HEK293T (cell line): ENCODE measurements at places on chromosomes 5 and 9.

DNA sequence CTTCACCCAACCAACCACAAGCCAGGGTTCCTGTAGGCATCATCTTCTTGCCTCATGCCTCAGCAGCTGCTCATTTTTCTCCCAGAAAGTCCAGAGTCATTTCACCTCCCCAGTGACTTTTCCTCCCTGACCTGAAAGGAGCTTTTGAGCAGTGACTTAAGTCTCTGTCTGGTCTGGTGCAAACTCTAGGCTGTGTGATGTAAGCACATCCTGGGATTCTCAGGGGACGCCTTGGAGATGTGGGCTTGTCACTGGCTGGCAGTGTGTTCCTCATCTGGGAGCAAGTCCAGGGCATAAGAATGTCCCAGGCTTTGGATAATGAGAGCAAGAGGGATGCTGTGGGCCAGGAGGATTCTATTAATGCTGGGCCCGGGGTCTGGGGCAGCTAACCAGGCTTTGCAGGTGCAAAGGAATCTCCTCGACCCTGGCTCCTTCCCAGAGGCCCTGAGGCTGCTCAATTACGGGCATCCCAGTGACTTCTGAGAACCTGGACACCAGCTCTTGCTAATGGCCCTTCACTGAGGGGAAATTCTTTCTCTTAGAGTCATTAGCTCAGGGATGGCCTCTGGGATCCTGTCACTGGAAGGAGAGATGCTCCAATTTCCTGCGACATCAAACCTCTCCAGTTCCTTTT, 211.0 kb upstream of the PANK3 start:
- no peak for DNase-seq

- DNase-seq, result no peak
These were observed 185.2 kb upstream of the KLF4 start for GRCh38 chr9:107674721-107675277.

DNA sequence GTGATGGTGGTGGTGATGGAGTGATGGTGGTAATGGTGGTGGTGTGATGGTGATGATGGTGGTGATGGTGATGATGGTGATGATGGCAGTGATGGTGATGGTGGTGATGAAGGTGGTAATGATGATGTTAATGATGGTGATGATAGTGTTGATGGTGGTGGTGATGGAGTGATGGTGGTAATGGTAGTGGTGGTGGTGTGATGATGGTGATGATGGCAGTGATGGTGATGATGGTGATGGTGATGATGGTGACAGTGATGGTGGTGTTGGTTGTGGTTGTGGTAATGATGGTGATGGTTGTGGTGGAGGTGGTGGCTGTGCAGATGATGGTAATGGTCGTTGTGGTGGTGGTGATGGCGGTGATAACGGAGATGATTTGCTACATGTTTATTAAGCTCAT, 7.3 kb downstream of the STKLD1 start:
- no peak for DNase-seq

GRCh38 chr5:110544603-110545002, 181.9 kb downstream of the TMEM232 start:
- DNase-seq, result no peak

DNA sequence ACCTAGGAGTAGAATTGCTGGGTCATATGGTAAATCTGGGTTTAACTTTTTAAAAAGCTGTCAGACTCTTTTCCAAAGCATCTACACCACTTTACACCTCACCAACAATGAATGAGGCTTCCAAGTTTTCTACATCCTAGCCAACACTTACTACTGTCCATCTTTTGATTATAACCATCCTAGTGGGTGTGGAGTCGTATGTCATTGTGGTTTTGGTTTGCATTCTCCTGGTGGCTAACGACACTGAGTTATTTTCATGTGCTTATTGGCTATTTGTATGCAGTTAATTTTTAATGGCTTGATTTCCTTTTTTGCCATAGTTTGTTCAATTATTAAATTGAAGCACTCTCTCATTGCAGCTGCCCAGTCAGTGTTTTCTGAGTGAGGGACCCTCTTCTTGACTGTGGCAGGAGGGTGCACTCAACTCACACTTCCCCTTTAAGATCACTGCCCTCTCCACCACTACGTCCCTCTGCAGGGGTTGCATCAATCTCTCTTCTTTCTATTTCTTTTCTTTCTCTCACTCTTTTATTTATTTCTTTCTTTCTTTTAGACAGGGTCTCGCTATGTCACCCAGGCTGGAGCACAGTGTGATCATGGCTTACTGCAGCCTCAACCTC, 182.3 kb downstream of the C9orf152 start:
- DNase-seq, result no peak

GRCh38 chr9:17625644-17626388, 47.0 kb downstream of the SH3GL2 start:
- no peak for DNase-seq

DNA sequence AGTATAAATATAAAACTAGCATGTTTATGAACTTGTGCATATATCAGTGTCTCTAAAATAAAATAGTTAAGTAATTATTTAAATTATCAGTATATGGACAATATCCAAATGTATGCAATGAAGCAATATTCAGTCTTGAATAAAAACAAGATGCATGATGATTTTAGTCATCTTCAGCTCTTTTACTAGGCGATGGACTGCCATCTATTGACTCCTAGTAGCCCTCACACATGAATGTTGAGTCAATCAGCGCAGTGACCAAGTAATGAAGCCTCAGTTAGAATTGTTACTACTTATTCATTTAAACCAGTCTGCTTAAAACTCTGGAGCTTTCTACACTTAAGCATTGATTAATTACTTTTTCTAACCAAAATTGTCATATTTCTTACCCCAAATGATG, 92.9 kb upstream of the GRHPR start:
- no peak for DNase-seq

GRCh38 chr5:154351141-154351540, 94.7 kb upstream of the SAP30L start:
- no peak for DNase-seq

GRCh38 chr9:69513141-69513820, 158.9 kb downstream of the APBA1 start:
- no peak for DNase-seq

GRCh38 chr5:178996156-178996555, 1.0 kb upstream of the GRM6 start:
- peak; percentile 1 for DNase-seq

DNA sequence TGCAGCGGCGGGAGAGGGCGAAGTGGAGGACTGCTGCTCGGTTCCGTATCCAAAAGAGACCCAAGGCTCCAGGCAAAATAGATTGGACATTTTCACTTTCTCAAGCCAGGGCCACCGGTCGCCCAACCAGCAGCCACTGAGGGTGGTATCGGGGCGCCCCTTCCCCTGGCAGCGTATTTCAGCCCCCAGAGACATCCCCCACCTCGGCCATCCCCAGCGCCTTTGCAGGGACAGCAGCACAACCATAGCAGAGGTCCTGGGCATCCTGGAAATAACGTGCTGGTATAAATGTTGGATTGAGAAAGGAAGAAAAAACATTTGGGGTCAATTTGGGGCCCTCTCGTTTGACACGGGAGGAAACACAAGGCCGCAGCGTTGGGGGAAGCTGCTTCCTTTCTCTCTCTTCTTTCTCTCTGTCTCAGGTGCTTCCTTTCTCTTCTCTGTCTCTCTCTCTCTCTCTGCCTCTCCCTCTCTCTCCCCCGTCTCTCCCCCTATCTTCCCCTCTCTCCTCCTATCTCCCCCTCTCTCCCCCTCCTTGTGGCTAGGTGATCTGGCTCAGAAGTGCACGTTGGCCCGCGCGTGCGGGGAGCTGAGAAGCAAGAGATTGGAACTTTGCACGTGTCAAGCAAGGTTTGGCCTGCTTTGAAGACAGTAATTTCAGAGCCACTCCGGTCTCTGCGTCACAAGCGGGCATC, 624 bp upstream of the RETREG1 start:
- DNase-seq, result no peak

DNA sequence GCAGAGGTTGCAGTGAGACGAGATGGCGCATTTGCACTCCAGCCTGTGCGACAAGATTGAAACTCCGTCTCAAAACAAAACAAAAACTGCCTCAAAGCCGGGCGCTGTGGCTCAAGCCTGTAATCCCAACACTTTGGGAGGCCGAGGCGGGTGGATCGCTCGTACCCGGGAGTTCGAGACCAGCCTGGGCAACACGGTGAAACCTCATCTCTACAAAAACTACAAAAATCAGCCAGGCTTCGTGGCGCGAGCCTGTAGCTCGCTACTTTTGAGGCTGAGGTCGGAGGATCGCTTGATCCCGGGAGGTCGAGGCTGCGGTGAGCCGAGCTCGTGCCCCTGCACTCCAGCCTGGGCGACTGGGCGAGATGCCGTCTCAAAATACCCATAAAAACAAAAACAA, 988 bp downstream of the GFM2 start:
- DNase-seq, result no peak

- peak; percentile 97 for DNase-seq
These were observed at the start of gene UCK1 for GRCh38 chr9:131530920-131531832. TSS of gene UCK1 (minus strand) at chr9:131531263. CDS start at chr9:131531174, 89 bp downstream.

GRCh38 chr5:160463740-160464465, 42.2 kb downstream of the PTTG1 start:
- DNase-seq, result no peak

GRCh38 chr9:20611691-20612287, 10.5 kb downstream of the MLLT3 start:
- peak; percentile 41 for DNase-seq

DNA sequence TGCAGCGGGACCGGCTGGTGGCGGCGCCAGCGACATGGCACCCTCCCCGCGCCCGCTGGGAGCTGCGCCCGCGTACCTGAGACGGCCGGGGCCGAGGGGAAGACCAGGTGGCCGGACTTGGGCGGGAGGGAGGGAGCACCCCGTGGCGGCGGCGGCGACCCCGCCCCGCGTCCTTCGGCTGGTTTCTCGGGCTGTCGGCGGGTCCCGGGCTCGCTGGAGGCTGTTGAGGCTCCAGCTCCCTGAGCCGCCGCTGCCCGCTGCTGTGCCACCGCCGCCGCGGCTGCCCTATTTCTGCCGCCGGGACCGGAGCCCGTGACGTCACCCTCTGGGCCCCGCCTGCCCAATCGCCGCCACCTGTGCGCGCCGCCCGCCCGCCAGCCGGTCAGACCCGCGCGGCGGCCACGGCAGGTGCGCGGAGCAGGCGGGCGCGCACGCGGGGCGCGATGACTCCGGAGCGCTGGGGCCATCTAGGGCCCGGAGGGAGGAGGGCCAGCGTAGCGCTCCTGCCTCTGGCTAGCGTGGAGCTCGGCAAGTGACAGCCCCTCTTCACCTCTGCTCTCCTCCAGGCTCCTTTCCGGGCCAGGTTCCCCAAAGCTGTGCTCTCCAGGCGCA, at the start of gene FSTL4:
Gene FSTL4, minus strand, starts transcription at position 293 of the 612 bp plus-strand sequence.
- DNase-seq, result peak; percentile 55

- DNase-seq, result no peak
These were observed 13.6 kb downstream of the PTPDC1 start for GRCh38 chr9:94097788-94098414.

DNA sequence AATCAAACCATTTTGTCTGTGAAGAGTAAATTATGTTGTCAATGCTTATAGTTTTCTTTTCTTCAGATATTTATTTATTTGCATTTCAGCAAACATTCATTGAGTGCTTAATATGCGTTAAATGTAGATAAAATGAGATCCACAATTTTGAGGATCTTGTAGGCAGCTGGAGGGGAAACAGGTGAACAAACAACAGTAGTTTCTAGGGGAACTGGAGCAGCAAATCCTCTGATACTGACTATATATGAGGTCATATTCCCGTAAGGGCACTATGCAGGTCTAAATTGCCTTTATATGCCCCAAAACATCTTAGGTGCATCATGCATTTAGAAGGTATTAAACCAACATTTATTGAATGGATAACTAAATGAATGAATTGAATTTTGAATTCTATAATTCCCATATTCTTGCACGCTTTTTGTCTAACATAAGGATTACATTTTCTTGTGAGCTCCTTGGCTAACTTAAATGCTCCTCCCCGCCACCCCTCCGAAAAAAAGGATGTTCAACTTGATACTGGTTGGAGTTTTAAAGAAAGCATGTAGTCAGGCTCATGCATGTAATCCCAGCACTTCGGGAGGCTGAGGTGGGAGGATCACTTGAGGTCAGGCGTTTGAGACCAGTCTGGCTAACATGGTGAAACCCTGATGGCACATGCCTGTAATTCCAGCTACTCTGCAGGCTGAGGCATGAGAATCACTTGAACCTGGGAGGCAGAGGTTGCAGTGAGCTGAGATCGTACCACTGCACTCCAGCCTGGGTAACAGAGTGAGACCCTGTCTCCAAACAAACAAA, 299.8 kb downstream of the TMEM38B start:
- DNase-seq, result no peak

- peak; percentile 54 for DNase-seq
These were observed at the start of gene FST for GRCh38 chr5:53480416-53481158. TSS of gene FST (plus strand) at chr5:53480629. CDS start at chr5:53480792, 163 bp downstream.

GRCh38 chr5:59034498-59035186, 451.8 kb downstream of the RAB3C start:
- peak; percentile 40 for DNase-seq

GRCh38 chr9:79694208-79694607, 122.4 kb downstream of the TLE4 start:
- no peak for DNase-seq

GRCh38 chr9:133916159-133916541, 76.0 kb downstream of the VAV2 start:
- DNase-seq, result no peak

DNA sequence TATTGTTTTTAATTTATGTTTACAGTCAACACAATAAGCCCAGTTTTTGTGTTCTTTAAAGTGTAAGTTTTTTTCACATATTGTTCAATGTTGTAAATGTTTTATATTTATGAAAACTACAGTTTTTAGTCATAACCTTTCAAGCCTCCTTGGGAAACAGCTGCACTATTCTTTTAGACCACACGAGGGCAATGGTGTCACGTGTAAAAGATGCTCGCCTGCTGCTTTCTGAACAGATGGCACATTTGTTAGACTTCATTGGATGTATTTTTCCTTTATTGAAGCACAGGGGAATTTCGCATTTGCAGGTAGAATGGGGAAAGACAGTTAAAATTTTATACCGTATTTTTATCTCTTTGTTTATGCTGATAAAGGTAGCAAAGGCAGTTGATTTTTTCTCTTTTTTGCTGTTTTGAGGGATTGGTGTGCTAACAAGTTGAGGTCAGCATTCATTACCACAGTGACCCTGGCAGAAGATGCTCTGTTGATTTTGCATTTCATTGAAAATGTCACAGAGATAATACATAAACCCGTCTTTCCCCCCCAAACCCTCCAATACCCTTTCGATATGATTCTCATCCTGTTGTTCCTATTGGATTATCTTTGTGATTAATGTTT, 59.0 kb downstream of the MAT2B start:
- DNase-seq, result peak; percentile 50

DNA sequence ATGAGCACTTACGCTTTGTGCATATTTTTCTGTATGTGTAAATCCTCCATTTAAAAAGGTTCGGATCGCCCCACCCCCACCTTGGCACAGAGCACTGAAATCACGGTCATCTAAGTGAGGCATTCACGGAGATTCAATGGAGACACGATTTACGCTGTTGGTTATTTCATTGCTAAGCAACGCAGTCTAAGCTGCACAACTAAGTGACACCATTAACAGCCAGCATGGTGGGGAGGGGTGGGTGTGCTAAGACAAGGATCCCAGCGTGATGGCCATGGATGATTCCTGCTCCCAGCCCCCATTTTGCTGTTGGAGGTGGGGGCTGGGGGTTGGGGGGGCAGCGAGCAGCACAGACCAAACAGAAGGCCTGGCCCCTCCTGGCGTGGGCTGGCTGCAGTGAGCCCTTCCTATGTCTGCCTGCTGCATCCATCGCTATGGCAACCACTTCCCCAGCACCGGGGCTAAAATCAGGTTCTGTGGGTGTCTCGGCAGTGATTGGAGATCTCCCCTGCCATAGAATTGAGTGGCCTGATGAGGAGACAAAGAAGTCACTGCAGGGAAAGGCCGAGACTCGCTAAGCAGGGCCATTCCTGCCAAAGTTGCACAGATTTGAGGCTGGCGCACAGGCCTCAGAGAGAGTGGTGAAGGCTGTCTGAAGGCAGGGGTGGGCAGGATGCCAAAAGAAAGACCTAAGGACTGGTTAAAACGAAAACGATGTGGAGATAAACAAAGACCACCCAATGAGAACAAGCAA, 14.3 kb upstream of the MARCHF6 start:
- DNase-seq, result no peak
